Brain (organoid and tissue), 16 donors: ENCODE measurements at places on chromosomes 1 and 21.

DNA sequence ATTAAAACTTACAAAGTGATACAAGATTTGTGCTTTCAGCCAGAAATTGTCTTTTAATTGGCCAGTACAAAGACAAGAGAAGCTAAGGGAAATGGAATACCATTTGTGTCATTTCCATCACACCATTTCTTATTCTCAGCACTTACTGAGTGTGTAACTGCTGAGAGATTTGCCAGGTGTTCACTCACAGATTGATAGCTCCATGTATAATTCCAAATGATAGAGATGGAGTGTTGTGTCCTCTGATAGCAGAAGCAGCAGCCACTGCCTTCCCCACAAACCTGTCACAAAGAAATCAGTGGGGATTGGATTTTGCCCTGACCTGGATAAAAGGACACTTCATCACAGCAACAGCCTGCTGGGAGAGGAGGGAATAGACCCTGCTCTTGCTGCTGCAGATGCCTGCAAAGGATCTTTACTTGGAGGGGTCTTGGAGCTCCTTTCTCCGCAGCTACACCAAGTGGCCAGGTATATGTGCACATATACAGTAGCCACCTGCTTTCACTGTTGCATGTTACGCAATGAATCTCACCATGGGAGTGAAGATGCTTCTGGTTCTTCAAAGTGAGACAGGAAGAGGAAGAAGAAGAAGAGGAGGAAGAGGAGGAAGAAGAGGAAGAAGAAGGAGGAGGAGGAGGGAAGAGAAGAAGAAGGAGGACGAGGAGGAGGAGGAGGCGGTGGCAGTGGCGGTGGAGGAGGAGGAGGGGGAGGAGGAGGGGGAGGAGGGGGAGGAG lies 78.7 kb upstream of the KCNJ15 start:
- DNase-seq = no peak

- DNase-seq = peak; percentile 41
Observed at GRCh38 chr21:33117101-33117888, 47.4 kb downstream of the OLIG1 start.

DNA sequence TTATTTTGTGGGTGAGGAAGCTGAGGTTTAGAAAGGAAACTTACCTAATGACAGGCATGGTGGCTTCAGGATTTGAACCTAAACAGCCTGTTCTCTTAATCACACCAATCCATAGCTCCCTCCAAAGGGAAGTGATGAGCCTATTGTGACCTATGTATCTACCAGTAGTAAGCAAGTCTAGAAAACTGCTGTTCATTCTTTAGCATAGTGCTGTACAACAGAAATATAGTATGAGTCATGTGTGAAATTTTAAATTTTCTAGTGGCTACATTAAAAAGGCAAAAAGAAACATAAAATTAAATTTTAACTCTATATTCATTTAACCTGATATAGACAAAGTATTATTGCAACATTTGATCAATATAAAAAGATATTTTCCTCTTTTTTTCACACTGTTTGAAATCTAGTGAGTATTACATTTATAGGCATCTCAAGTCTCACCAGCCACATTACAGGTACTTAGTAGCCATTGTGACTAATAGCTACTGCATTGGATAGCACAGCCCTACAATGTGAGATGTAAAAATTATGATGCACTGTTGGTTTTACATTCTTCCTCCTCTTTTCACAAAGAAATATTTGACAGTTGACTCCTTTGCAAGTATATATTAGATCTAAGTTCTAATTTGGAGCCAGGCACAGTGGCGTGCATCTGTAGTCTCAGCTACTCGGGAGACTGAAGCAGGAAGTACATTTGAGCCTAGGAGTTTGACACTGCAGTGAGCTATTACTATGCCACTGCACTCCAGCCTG lies 16.6 kb downstream of the IPO9 start:
- DNase-seq = no peak

- peak; percentile 20 for DNase-seq
Observed at GRCh38 chr1:206136241-206136640, 19.1 kb upstream of the AVPR1B start.

DNA sequence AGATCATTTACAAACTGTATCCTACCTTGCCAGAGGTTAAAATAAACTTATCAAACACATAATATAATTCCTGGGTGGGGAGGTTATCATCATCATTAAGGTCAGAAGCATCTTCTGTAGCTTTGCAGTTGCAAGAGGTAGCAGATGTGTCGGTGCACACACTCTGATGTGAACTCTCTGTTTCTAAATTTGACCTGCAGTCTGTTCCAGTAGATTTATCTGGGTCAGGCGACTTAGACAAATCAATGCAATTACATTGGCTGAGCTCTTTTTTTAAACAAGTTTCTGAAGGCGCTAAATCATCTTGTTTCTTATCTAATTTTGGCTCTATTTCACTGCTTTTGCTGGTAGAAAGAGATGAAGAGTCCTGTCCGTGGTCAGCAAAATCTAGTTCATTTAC lies 70.4 kb downstream of the PRPF38A start:
- DNase-seq = no peak

- no peak for DNase-seq
Observed at GRCh38 chr21:37153935-37154350, 80.9 kb downstream of the TTC3 start.

DNA sequence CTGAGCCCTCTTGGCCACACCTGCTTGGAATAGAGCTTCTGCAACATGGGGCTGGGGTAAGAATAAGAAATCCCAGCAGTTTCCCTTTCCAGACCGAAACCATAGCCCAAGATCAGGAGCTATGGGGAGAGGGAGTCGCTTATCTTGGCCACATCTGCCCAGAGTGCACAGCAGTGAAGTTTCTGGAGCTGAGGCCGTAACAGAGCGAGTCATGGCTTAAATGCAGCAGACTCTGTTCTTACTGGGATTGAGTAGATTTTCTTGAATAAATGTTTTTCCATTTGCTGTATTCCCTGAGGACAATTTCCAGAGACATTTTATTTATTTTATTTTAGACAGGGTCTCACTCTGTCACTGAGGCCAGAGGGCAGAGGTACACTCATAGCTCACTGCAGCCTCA lies 33.5 kb downstream of the CFAP57 start:
- DNase-seq = no peak

DNA sequence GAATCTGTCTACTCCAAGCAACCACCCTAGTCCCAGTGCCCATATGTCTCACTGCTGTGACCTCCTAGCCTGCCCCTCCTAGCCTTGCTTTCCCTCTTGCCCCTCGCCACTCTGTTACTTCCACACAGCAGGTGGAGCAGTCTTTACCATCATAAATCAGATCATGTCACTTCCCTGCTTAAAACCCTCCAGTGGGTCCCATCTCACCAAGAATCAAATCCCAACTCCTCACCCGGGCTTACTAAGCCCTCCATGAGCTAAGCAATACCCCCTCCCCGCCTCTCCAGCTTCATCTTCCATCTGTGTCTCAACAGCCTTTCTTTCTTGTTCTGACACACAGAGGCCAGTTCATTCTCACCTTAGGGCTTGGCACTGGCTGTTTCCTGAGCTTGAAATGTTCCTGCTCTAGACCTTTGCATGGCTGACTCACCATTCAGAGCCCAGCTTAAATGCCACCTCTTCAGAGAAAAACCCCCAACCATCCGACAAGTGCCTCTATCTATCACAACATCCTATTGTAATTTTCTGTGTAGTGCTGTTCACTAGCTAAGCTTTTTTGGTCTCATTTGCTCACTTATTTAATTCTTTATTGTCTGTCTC lies 22.3 kb downstream of the KNCN start:
- no peak for DNase-seq

DNA sequence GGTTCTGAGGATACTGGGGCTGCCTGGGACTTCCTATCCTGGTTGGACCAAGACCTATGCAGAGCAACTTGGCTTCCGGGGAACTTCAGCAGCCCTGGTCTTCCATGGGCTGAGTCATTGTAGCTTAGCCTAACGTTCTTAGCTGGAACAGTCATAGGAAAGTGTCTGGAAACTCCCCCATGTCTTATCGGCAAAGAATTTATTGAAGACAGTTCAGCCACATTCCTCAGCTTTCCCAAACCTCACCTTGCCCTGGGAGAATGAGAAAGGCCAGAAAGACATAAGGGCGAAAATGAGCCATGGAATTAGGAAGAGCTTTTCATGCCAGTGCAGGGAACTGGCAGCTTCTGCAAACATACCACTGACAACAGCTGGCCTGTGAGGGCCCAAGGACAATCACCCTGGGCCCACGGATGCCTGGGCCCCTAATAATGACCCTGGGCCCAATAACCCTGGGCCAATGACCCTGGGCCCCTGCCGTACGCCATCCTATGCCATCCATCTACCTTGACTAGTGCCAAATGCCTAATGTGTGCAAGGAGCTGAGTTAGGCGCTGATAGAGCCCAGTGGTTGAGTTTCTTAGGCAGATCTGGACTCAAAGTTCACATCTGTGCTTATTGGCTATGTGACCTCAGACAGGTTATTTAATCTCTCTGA lies 114.4 kb upstream of the GADD45A start:
- no peak for DNase-seq

- no peak for DNase-seq
Observed at GRCh38 chr1:18491168-18491567, 10.4 kb downstream of the KLHDC7A start.

DNA sequence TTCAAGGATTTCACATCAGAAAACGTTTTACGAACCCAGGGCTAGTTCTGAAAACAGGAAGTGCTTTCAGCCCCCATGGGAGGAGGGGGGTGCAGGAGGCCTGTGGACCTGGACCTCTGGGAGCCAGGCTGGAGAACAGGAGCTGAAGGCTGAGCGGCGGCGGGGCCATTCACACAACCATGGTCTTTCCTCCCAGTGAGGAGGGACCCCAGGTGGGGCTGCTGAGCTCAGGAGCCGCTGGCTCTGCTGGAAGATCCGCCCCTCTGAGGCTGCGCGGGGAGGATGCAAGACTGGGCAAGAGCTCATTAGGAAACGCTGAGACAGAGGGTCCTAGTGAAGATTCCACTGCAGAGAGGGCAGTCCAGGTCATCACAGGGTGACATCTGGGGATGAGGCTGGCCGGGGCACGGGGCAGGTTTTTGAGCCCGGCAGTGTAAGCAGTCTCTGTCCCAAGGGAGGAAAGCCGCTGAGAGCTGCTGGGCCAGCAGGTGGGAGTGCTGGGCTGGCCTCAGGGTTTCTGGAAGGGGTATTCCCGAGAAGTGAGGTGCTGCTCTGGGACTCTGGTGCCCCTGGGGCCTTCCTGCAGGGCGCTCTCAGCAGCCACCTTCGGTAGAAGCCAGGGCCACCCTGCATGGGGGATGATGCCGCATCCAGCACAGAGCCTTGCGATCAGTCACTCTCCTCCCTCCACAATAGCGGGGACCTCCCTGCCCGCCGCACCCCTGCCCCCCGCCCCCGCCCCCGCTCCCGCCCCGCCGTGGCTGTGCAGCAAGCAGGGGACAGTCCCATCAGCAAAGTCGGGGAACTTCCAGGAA lies 7.5 kb downstream of the MX2 start:
- peak; percentile 72 for DNase-seq

DNA sequence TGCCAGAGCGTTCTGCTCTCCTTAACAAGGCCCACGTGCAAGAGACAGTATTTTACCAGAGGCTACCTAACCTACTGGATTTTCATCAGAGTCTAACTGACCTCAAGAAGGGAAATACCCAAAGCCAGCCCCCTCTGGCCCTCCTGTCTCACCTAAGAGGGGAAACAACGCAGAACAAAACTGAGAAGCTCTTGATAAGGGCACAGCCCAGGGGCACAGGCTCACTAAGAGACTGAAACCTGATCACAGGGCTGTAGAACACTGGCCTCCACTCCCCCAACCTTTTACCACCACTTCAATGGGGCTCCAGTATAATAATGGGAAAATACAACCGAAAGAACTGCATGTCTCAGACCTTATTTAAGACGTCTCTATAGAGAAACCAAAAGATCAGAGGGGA lies 449.5 kb upstream of the CAMK1G start:
- DNase-seq = no peak

DNA sequence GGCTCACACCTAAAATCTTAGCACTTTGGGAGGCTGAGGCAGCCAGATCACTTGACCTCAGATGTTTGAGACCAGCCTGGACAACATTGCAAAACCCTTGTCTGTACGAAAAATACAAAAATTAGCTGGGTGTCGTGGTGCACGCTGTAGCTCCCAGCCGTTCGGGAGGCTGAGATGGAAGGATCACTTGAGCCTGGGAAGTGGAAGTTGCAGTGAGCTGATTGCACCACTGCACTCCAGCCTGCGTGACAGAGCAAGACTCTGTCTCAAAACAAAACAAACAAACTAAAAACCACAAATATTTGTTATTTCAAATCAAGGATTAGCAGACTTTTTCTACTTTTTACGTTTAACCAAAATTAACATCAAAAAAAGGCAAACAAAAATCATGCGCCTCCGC lies 31.3 kb downstream of the INKA2 start:
- DNase-seq = no peak

DNA sequence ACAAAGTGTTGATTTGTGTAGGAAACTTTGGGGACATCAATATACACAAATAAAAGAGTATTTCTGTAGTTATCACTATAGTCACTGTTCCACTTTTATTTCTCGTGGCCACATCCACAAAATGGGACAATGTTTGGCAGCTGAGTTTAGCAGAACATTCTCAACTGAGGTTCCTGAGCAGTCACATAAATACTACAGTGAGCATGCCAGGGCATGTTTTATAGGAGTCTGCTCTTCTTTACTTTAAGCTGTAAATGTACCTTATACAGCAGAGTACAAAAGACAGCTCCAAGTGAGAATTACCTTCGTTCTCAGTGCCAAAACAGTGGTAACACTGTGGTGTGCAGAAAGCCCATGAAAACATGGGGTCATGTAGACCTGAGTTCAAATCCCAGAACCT lies 5.0 kb downstream of the BTG3 start:
- no peak for DNase-seq

- no peak for DNase-seq
Observed at GRCh38 chr1:69710484-69711189, 142.9 kb downstream of the LRRC7 start.

- DNase-seq = no peak
Observed at GRCh38 chr21:36379251-36379650, 5.9 kb upstream of the CHAF1B start.
